ENCODE measurements at places on chromosomes 3 and 15.
A peak's percentile ranks its signal among the peaks of the same experiment; 100 is the strongest.

- DNase-seq, result no peak
Observed at GRCh38 chr3:184405075-184406030, 25.5 kb downstream of the CHRD start.

DNA sequence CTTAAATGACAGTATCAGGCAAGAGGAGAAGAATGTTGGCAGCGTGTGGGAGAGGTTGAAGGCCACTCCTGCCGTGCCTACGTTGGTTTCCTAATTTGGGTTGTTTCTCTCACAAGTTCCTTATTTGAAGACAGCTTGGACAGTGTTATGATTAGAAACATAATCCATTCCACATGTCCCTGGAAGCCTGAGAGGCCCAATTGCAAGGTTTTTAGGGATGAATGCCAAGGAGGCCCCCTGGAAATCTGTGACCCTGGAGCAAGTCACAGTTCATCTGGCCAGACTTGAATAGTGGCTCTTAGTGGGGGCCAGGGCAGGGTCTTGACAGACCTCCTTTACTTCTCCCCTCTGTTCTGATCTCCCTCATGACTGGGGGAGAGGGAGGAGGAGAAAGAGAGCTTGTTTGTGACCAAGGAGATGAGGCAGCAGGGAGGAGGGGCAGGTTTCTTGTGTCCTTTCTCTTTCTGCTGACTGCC lies 584.4 kb upstream of the TBL1XR1 start:
- peak; percentile 91 for DNase-seq

DNA sequence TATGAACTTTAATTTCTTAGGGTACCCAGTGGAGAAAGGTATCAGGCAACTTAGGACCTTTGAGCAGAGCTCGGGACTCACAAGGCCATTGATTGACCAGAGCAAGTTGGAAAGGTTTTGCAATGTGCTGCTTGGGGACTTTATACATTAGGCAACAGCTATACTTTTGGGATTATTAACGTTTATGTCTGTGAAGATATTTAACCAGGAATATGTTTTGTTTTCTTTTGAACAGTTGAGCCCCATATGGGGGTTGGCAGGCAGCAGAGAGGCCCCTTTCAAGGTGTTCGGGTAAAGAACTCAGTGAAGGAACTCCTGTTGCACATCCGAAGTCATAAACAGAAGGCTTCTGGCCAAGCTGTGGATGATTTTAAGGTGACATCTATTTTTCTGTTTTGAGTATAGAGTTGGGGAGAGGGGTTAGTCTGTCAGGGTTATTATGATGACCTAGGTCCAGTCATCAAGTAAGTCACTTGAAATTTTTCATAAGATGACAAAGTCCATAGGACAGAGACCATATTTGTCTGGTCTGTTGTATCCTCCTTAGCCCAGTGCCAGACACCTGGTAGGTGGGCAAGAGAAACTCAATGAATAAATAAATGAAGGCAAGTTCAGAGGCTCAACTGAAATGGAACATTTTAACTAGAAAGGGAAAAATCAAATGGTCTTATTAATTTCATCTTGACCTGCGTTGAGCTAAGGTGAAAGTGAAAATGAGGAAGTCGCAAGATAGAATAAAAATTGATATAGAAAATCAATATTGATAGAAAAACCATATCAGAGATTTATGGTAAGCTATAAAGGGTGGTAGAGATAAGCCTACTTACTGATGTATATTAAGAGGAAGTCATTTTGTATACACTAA lies 2.8 kb downstream of the NFKBIZ start:
- no peak for DNase-seq

GRCh38 chr3:15217011-15217671 lies 11.1 kb downstream of the CAPN7 start:
- DNase-seq, result no peak

DNA sequence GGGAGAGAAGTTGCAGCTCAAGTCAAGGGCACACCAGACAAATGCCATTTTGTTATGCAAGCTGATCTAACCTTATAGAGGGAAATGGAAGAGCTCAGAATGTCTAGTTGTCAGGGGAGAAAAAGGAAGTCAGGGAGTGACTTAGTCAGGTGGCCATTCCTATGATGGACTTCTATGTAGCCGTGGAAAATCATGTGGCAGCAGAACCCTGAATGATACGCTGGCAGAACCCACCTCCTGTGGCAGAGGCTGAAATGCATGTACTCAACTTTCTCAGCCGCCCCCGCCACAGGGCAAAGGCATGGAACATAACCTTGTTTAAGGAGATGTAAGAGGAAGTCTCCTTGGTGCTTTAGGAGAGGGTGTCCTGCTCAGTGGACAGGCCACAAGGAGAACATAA lies 37.7 kb upstream of the PARL start:
- no peak for DNase-seq

DNA sequence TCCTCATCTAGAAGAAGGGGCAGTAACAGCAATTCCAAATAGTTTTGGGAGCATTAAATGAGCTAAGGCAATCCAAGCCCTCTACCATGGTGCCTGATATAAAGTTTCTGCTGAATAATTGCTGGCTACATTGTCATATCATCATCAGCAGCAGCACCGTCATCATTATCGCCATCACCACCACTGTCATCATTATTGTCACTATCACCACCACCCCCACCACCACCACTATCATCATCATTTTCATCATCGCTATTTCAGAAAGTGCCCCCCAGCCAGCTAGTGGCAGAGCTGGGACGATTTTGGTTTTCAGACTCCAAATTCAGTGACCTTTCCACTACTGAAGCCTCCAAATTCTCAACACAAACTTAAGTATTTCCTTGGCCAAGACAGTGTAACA lies 15.0 kb downstream of the XCR1 start:
- DNase-seq, result peak; percentile 41

- no peak for DNase-seq
Observed at GRCh38 chr3:154540950-154541604, 111.1 kb upstream of the GPR149 start.

DNA sequence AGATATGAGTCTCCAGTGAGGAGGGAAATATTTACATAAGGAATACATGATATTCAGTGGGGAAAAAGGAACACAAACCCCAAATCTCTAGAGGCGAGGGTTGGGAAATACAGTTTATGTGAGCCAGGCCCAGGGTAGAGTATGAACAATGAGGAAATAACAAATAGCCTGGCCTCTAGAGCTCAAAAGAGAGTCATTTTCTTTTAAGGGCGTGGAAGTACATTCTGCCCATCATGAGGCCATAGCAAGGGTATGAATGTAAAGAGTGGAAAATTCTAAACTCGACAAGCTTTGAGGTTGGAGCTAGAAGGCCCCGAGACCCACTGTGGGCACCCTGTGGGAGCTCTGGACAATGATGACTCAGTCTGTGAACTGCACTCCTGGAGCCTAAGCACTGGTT lies 27.8 kb upstream of the IGF2BP2 start:
- no peak for DNase-seq

GRCh38 chr3:12990781-12991480 lies 82.3 kb downstream of the IQSEC1 start:
- DNase-seq, result no peak

GRCh38 chr3:48015431-48016180 lies 610 bp downstream of the MAP4 start:
- no peak for DNase-seq

- DNase-seq, result peak; percentile 45
Observed at GRCh38 chr3:40872258-40872920, 326.9 kb upstream of the CTNNB1 start.

GRCh38 chr3:43455233-43455632 lies 166.6 kb downstream of the ANO10 start:
- no peak for DNase-seq

DNA sequence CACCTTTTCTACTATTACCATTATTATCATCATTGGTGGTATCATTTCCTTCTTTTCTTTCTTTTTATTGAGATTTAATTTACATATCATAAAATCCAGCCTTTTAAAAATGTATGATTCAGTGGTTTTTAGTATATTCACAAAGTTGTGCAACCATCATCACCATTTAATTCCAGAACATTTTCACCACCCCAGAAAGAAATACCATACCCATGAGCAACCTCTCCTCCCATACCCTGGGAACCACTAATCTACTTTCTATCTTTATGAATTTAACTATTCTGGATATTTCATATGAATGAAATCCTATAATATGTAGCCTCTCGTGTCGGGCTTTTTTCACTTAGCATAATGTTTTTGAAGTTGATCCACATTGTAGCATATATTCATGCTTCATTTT lies 29.1 kb downstream of the AAGAB start:
- DNase-seq, result no peak

DNA sequence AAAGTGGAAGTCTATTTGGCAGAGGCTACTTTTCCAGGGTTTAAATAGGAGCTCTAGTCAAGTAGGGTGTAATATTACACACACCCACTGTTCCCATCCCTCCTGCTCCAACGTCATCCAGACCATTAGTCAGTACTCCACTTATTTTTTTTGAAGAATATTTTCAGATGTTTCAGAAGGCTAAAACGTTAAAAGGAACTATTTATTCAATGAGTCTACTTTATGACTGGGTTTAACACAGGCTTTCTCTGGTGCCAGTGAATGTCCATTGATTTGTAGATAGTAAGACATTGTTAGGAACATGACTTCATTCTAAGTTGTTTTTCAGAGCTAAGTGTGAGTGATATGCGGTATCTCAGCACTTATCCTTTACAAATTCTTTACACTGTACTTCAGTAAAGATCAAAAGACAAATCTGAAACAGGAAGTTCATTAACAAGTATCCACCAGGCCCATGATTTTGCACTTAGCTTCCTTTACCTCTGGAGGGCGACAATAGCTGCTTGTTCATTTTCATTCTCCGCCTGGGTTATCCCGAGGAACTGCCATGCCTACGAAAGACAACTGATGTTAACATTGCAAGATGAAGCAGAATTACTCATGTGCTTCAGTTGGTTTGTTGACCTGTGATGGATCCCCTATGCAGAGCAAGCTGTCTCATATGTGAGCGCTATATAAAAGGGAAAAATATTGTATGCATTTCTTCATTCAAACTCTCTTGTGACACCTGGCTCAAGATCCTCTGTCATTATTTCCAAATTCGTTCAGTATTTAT lies 158.7 kb downstream of the USP13 start:
- no peak for DNase-seq

- no peak for DNase-seq
Observed at GRCh38 chr15:88020806-88021205, 235.7 kb downstream of the NTRK3 start.

DNA sequence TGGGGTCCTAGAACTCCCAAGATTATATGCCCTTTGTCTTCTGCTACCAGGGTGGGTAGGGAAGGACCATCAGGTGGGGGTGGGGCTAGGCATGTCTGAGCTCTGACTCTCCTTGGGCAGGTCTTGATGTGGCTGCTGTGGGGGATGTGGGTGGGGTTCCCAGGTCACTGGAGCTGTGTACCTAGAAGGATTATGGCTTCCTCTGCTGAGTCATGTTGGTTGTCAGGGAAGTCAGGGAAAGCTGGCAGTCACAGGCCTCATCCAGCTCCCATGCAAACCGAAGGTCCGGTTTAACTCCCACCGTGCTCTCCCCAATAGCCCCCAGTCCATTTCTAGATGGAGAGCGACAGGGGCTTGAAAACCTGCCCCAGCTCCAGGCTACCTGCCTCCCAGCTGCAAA lies 35.2 kb downstream of the EID1 start:
- no peak for DNase-seq

- DNase-seq, result no peak
Observed at GRCh38 chr3:5022187-5022965, 43.1 kb downstream of the BHLHE40 start.

DNA sequence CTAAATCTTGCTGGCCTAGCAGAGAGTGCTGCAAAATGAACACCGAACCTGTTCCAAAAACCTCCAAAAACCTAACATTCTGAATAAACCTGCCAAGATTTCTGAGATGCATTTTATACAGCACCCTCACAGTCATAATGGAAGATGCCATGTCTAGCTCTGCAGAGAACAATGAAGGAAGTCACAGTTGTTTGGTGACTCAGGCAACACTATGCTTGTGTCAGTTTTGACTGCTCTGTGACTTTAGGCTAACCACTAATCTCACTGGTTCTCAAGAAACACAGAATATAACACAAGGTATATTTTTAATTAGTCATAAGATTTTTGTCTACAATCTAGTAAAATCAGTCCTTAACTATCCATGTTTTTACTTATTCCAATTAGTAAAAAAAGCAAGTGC lies 606.6 kb downstream of the TBL1XR1 start:
- DNase-seq, result no peak
